ENCODE measurements at places on chromosomes 2 and 18.

DNA sequence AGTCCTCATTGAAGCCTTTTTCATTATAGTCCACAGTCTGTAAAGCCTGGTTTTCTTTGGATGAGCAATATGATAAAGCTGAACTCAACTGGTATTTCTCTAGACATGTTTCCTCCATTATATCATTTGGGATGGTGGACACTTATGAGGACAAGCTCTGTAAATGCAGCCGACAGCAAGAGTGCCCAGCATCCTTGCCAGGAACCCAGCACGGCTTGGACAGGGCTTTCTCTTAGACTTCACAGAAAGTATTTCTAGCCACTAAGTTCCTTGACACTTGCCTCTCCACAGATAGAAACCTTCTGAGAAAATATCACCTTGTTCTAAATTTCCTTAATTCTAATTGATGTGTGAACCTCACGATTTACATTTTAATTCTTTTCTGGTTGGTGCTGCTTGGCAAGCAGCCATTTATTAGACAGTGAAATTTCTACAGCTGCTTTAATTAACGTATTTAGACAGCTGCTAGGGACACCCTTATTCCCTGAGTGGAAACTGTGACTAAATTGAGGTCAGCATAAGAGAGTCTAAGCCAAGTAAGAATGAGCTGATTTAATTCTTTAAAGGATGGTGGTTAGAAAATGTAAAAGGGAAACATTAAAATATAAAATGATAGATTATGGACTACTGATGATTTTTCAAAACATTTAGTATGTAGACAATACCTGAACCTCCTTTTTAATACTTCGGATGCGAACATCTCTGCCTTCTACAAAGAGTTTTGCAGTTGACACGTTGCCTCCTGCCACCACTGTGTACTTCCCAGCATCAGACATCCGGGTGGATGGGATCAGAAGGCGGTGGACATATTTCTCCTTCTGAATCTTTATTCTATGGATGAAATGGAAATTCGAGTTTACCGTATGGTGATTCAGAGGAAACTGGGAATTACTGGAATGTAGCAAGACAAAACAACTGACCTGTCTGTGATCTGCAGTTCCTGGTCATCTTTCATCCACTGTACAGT is 39.8 kb downstream of the TTN start:
- ATAC-seq = no peak

DNA sequence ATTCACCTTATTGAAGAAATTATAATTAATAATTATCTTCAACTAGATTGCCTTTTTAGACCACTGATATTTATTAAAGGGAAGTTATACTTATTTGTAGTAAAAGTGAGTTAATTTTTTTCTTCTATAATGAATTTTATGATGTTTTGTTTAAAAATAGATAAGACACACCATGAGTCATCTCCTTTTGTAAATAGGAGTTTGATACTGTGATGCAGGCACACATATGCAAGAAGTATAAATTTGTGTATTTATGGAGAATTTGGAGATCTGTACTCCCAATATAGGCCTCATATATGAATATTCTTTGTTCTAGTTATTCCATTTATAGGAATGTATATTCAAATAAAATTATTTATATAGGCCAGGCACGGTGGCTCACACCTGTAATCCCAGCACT is 703.5 kb upstream of the CHAC2 start:
- no peak for ATAC-seq

DNA sequence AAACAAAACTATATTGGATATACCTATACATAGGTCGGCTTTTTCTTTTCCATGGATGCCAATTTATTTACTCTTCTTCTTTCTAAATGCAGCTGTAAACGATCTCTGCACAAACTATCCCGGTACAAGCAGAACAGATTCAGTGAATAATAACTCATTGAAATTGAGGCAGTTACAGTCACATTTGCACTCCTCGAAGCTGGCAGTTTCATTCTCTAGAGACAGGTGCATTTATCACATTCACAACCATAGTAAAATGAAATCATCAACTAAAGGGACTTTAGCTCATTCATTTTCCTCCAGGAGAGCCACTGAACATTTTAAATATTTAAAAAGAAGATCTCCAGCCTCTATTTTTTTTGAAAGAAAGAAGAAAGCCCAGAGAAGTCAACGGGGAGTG is 551.7 kb downstream of the LRP1B start:
- no peak for ATAC-seq

GRCh38 chr18:79272916-79273315 is 122.8 kb upstream of the NFATC1 start:
- no peak for ATAC-seq

- ATAC-seq = no peak
These were observed 159.2 kb downstream of the SOX11 start for GRCh38 chr2:5851410-5851809.

DNA sequence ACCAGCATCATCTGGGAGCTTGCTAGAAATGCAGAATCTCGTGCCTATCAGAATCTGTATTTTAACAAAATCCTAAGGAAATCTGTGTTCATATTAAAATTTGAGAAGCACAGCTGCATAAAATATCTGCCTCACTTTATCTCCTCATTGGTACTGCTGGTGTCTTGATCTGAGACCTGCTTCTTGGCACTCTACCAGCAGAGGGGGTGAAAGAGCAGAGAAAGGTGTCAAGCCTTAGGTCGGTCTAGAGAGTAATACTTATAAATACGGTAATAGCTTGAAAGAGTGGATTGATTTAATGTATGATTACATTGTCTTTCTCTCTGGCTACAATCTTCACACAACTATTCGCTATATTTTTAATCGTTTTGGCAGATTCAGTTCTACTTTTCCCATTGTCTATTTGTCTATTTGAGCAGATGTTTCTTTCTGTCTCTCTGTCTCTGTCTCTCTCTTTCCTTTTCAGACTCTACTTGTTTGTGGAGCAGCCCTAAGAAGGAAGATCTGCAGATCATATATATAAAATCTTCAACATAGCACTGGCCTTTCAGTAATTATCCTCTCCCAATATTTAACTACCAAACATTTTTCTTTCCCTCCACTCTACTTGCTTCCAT is 1.7 kb upstream of the GCG start:
- peak; percentile 82 for ATAC-seq

GRCh38 chr2:86193901-86194567 is 1.2 kb downstream of the IMMT start:
- no peak for ATAC-seq

DNA sequence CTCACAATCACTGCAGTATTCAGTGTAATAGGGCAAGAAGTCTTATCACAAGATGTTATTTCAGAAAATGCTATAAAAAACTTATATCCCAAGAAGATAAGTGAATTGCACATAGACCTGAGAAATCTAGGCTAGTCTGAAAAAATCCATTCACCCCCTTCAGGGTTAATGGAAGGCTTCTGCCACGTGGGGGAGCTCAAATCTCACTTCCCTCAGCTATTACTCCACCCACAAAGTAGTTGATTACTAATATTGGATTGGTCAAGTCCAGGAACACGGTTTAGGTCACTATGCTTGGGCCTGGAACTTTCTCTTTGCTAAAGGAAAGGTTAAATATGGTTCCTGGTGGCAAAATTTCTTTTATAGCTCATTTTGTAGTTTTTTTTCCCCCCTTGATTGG is 51.2 kb upstream of the ADAM23 start:
- no peak for ATAC-seq

DNA sequence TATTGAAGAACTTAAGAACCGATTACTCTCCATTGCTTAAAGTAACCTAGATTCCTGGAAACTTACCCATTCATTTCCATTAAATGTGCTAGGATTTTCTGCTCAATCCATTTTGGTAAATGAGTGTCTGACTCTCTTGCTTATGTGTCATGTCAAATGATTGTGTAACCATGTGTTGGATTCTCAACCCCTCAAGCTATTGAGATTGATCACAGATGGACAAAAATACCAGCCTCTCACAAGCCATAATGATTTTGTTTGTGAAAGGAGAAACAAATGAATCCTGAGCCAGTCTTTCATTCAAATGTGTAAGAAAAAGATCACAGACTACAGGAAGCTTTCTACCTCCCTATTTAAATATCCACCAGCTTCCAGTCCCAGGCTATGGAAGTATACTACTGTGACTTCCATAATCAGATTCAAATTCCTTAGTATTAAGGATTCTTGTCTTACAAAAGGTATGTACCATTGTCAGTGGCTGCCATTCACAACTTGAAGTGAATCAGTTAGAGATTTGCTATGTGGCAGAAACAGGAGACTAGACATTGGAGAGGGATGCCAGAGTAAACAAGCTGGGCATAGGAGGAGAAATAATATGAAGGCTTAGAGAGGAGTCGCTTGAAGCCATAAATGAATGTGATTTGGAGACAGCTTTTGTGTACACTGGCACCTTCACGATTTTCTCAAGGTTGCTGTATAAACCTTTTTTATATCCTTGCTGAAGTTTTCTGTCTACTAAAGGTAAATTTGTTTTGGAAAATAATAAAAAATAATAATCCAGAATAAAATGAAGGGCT is 498.5 kb upstream of the SETBP1 start:
- ATAC-seq = no peak

- ATAC-seq = no peak
These were observed 133.9 kb downstream of the TNS1 start for GRCh38 chr2:217868911-217869334.

DNA sequence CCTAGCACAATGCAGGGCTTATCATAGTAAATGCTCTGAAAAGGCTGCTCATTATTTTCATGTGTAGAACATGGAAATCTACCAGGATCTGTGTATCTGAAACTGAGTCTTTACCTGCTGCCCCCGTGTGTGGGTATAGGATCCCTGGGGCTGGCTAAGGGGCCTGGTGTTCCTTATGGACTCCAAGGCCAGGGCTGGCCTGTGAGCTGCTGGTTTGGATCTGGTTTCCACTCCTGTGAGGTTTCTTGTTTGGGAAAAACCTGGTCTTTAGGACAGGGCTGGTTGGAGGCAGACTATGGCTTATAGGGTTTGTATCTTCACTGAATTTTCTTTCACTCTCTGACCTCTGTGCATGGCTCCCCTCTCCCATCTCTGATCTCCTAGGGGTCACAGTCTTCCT is 80.8 kb downstream of the DYSF start:
- no peak for ATAC-seq

- ATAC-seq = no peak
These were observed 9.1 kb upstream of the PTPRM start for GRCh38 chr18:7557973-7558372.

DNA sequence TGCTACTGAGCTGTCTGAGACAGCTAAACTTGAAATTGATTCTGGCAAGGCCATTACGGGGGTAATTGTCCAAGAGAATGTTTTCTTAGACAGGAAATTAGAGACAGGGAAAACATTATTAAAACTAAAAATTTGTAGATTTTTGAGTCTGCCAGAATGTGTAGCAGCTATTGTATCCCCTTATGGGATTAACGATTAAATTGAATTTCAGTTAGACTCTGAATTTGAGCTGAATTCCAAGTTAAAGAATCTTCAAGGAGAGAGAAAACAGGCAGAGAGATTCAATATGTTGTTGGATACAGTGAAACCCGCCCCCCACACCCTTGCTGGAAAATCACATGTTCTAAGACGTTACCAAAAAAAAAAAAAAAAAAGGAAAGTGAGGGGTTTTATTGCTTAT is 32.7 kb upstream of the CCDC68 start:
- ATAC-seq = no peak

GRCh38 chr2:77512507-77512906 is 9.7 kb downstream of the LRRTM4 start:
- ATAC-seq = no peak

GRCh38 chr18:425106-425745 is 75.3 kb downstream of the COLEC12 start:
- peak; percentile 14 for ATAC-seq

DNA sequence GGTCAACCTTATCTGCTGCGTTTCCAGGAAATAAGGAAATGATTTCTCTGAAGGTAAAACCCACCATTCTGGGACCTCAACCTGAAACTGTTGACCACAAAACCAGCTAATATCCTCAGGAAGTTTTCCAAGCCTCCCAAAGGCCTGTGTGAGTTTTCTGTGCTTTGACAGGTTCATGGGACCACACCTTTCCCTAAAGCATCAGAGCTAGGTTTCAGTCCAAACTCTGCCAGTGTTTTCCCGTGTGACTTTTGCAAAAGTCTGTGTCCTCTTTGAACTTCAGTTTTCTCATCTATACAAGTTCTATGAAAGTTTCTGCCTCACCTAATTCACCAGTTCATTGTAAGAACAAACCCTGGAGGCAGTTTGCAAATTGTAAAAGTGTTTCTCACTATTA is 39.8 kb downstream of the VSNL1 start:
- no peak for ATAC-seq

GRCh38 chr2:162926501-162926900 is 87.9 kb upstream of the KCNH7 start:
- no peak for ATAC-seq

DNA sequence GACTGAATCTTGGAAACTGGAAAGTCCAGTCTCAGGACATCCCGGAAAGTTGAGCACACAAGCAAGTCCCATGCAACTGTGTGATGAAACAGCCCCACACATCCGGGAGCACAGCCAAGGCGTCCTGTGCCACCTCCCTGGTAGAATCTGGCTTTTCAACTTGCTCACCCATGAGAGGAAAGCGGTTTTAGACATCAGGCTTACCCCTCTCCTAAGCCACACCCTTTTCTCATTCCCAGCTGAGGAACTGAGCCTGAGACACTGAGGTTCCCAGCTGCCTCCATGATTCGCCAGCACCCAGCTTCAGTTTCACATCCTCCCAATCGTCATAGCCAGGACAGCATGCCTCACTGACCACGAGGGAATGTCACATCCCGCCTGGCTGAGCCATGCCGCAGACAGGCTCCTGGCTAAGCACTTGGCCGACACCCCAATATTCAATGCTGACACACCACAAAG is 60.3 kb downstream of the STEAP3 start:
- no peak for ATAC-seq

DNA sequence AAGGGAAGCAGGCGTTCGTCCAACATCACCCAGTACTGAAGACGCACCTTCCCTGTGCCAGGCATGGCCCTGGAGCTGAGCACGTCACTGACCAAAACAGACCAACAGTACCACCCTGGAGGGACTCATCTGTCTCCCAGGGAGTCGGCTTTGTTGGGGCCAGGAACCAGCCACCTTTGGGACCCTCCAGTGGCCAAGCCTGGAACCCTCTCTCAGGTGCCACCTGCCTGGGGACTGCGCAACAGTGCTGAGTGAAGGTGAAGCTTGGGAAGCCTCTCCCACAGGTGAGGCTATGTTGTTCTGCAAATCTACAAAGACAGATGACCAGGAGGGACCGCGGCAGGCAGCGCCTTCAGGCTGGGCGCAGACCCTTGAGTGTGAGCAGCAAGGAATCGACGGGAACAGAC is 91.4 kb upstream of the OTOS start:
- ATAC-seq = no peak

- no peak for ATAC-seq
These were observed 59.0 kb downstream of the GLI2 start for GRCh38 chr2:120794716-120795115.

DNA sequence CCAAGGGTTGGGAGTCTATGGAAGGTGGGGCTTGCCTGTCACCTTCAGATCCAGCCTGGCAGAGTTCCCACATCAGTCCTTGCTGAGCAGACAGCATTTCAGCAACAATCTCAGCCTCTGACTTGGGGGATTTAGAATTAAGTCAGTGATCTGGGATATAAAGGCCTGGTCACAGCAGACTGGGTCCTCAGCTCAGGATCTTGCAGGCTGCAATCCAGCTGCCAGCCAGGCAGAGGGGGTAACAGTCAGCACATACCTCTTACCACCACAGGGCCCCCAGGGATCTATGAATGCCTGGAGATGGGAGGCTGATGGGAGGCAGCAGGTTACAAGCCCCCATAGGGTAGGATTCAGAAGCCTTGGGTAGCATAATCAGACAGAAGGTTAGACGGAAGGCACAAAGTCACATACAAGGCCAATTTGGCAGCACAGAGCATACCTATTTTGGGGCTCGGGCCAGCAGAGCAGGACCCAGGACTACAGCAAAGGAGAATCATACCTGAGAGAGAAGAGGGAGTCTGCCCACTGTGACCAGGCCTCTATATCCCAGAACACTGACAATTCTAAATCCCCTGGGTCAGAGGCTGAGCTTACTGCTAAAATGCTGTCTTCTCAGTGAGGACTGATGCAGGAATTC is 163.5 kb downstream of the MTCL1 start:
- no peak for ATAC-seq
